NCI-H460 (cell line): ENCODE measurements at places on chromosomes 5 and 9.

DNA sequence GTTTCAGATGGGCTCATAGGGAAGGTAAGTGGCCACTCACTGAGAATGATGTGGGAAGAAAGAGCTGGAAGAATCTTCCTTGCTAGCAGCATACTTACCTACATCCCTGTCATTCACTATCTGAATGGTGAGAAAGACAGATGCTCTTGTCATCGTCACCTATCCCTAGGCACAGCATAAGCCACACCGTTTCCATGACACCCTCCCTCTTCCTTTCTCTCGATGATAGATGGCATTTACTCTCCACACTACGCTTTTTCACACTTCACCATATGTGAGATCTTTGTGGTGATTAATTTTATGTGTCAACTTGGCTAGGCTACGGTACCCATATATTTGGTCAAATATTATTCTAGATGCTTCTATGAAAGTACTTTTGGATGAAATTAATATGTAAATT, 44.4 kb upstream of the FER start:
- no peak for DNase-seq

- no peak for DNase-seq
Observed at GRCh38 chr5:64108674-64109073, 57.0 kb upstream of the RNF180 start.

- no peak for DNase-seq
Observed at GRCh38 chr5:132438917-132439316, 51.7 kb downstream of the IRF1 start.

DNA sequence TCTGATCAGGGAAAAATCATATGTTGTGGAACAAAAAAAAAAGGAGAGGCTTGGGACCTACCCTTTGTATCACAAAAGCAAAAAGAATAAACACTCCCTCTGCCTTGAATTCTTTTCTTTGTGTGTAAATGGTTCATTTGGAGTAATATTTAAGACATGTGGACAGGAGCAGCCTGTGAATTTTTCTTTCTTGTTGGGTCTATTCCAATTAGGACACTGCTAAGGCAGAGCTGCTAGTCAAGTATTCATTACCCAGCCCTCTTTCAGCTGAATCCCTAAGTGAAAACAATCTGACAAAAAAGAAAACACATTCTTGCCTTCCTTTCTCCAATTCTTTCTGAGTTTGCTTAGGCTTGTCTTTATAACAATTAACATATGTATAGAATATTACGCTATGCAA, 330.0 kb downstream of the EBF1 start:
- no peak for DNase-seq

GRCh38 chr9:14993901-14994554, 83.8 kb upstream of the FREM1 start:
- DNase-seq, result no peak

- no peak for DNase-seq
Observed at GRCh38 chr9:86181379-86182315, 77.8 kb downstream of the C9orf153 start.

DNA sequence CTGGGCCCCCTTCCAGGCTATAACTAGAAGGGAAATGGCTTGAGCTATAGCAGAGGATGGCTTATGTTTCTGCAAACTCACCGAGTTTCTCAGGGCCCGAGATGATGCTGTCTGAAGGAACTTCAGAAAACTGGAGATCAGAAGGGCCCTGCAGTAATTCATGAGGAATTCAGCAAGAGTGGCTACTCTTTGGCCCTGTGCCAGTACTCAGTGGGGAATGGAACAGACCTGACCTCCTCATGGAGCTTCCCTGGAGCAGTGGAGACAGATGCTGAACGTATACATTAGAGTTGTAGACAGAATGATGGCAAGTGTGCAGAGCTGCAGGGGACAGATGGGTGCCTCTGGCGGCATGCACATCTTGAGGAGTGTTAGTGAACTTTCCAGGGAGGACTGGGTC, 17.3 kb upstream of the SMIM32 start:
- DNase-seq, result no peak

- no peak for DNase-seq
Observed at GRCh38 chr5:54421976-54422375, 33.5 kb upstream of the HSPB3 start.

GRCh38 chr5:103411711-103412110, 150.9 kb downstream of the NUDT12 start:
- no peak for DNase-seq

DNA sequence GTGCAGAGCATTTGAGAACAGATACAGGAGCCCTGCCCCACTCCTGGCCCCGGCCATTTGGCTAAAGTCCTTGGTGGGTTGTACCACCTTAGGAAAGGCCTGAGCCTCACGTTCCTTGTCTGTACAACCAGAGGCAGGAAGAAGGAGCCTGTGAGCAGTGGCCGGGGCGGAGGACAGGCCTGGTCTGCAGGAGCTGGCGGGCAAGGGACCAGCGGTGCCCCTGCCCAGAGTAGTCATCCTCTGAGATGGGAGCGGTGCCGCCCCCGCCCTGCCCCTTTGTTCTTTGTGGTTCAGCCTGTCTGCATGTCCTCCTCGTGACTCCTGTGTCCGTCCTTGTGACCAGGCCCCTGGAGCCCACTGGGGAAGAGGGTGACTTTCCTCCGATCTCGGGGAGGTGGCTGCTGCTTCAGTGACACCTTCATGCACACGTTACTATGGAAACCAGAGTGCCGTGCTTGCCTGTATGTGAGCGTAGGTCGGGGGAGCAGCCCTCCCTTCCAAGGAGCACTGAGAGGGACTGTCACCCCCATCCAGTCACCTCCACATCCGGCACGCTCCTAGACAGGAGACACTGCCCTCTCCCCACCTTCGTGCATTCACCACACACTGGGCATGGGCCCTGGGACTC, 42.9 kb downstream of the UNC5A start:
- DNase-seq, result no peak

DNA sequence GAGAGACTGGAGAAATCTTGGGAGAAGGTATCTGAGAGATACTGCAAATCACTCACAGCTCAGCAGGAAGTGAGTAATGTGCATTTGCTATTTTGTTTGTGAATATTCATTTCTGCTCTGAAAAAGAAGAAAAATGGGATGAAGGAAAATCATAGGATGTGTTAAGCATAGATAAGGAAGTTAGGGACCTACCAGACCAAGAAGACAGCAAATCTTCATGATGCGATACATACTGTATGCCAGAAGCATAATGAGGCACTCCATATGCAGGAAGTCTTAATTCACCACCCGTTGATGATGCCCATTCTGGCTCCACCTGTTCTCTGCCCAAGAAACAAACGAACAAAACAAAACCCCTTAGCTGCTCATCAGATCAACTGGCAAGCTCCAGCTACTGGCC, 6.1 kb upstream of the DAPK1 start:
- DNase-seq, result no peak
